Left forelimb (tissue), 1 donor: ENCODE measurements at places on chromosomes 4 and X.

DNA sequence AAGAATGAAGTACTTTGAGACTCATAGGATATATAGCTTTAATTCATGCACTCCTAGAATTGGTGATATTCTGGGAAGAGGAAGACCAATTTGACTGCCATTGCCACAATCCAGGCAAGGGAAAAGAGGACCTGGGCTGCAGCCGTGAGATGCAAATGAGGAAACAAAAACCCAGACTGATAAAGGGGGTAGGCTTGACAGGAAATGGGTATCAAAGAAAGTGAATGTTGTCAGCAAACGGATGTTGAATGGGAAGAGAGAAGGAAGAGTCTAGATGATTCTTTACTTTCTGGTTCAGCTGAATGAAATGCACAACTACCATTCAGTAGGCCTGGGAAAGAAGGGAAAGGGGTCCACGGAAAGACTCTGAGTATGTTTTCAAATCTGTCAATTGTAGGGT lies 17.1 kb upstream of the ARHGEF6 start:
- no peak for DNase-seq

GRCh38 chrX:73916931-73917667 lies 354.1 kb downstream of the CHIC1 start:
- no peak for DNase-seq

- no peak for DNase-seq
These were observed 89.1 kb downstream of the AKAP4 start for GRCh38 chrX:50111742-50112141.

GRCh38 chrX:117063224-117063623 lies 600.4 kb upstream of the CT83 start:
- no peak for DNase-seq

DNA sequence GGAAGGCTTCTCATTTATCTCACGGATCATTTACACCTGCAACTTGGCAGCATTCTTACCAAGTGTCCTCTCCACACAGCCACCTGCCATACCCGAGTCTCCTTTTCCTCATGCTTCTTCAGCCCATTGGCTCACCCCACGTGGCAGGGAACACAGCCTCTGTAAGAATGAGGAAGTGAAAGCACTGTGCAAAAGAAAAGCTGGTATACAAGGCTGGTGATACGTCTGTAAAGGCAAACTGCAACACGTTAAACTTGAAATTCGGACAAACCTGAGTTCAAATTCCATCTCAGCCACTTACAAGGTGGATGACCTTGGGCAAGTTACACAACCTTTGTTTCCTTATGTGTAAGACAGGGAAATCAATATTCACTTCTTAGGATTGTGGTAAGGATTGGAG lies 164.0 kb upstream of the RASGEF1B start:
- no peak for DNase-seq
